ENCODE measurements at places on chromosomes 3 and 15.

GRCh38 chr3:28476194-28476593 is 127.6 kb upstream of the AZI2 start:
- peak; percentile 49 for DNase-seq

DNA sequence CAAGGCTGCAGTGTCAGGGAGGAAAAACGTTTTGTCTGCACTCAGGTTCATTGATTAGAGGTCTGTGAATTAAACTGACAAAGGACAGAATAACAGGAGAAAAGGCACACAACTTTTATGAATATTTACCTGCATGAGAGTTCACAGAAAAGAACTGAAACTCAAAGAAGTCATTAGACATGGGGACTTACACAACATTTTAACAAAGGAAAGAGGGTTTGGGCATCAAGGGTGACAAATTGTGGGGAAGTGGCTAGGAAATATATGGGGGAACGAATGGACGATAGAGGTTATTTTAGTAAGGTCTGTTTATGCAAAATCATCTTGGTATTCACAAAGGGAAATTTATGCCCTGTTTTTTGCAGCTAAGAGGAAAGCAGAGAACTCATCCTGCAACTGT is 65.6 kb upstream of the C15orf39 start:
- no peak for DNase-seq

GRCh38 chr15:40247406-40247971 is 8.6 kb downstream of the PAK6 start:
- no peak for DNase-seq

DNA sequence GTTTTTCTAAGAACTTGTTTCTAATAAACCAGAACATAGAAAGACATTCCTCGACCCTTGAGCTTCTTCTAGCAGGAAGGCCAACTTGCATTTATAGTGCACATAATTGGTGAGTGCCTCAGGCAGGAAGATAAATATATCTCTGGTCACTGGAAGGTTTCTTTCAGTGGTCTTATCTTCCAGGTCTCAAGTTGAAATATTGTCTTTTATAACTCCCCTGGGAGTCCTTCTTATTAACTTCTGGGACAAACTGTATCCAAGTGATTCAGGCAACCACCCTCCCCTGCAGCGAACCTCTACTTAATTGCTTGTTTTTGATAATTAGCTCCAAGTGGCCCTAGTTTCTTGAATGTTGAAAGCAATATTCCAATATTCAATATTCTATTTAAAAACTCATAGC is 346.8 kb upstream of the GOLIM4 start:
- DNase-seq: no peak

DNA sequence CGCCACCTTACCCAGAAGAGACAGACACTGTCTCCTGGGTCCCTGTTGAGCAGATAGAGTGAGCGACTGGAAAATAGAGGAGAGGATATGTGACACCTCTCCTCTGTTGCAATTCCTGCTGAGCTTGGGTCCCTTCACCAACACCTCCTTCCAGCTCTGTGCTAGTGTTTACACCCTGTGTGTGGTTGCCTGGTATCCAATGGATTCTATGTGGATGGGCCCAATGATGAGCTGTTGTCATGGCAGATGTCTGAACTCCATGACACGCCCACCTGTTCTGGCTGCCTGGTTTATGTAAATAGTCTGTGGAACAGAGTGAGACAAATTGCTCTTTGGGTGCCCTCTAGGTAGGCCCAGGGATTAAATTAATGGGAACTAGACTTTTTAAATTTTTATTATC is 23.7 kb downstream of the RBM5 start:
- DNase-seq: no peak

DNA sequence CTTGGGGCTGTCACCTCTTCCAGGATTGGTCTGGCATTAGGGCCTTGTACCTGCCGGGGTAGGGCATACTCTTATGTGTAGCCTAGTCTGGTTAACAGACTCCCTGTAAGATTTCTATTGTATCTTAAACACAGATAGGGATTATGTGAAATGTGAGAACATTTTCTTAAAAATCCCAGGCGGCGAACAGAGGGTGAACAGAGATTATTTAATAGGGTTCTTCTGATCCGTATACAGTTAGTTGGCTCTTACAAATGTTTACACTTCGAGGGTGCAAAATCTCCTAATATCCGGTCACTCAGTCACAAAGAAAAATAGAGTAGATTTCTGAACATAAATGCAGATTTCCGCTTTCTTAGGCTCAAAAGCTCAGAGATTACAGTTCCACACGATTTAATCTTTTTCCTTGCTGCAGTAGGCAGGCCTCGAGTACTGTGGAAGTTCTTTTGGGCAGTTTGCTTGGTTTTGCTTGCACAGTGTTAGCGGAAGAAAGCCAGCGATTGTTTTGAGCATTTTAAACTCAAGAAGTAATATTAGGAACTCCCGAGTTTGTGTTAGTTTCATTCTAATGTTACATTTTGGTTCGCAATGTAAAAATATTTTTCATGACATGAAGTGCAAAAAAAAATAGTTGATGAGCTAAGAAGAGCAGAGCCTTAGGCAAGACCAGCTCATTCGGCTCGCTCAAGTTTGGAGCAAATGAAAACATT is 993 bp downstream of the PLCL2 start:
- peak; percentile 27 for DNase-seq

- DNase-seq: no peak
These were observed 25.9 kb downstream of the LTF start for GRCh38 chr3:46438831-46439230.

DNA sequence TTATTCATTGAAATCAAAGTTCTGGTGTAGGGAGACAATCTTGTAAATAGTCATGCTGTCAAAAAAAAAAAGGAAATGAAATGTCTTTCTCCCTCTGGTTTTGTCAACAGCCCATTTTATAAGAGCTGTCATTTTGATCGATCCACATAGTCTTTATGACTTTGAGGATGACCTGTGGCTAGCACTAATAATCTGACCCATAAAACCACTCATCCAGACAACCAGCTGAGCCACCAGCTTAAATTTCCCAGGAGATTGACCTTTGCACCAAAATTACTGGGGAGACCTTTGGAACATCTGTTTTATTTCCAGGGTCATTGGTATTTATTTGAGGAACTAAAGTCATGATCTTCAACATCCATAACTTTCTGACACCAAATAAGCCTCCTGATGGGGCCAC is 98.5 kb upstream of the MME start:
- DNase-seq: no peak

GRCh38 chr3:146473726-146474125 is 4.4 kb upstream of the PLSCR2 start:
- no peak for DNase-seq

DNA sequence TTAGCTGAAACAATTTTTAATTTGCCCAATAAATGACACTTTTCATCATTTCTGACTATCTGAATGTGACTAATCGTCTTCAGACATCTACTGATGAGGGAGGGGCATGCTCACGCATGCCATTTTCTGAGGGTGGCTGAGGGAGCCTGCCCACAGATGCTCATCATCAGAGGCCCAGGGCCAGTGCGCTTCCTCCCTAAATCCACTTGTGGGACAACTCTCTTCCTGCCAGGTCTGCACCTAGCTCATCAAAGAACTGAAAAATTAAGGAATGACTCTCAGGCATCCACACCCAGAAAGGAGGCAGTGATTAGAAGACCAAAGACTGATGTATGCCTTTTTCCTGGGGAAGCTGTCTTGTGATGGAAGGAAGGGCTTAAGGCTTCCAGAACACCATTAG is 22.8 kb downstream of the RTP3 start:
- no peak for DNase-seq

DNA sequence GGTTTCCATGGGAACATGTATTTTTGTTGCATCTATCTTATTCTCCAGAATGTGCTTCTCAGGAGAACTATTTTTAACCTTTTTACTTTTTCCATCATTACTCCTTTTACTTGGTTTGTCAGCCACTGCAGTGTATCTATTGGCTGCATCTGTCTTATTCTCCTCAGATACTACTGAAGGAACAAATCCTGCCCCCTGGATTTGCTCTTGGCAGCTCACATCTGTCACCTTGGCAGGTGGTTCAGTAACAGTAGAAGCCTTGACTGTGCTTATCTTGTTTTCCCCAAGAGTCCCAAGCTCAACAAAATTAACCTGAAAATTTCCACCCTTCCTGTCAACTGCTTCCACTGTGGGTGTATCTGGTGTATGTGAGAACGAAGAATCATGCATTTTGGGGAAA is 106.0 kb downstream of the MAP4 start:
- DNase-seq: no peak

- DNase-seq: peak; percentile 9
These were observed 5.3 kb downstream of the ACVR2B start for GRCh38 chr3:38458796-38459498.

DNA sequence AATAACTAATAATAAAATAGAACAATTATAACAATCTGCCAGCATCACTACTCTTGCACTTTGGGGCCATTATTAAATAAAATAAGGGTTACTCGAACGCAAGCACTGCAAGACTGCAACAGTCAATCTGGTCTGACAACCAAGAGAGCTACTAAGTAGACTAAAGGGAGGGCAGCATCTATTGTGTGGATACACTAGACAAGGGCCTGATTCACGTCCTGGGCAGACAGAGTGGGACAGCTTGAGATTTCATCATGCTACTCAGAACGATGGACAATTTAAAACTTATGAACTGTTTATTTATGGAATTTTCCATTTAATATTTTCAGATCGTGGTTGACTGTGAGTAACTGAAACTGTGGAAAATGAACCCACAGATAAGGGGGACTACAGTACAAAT is 39.5 kb downstream of the TNIK start:
- no peak for DNase-seq

DNA sequence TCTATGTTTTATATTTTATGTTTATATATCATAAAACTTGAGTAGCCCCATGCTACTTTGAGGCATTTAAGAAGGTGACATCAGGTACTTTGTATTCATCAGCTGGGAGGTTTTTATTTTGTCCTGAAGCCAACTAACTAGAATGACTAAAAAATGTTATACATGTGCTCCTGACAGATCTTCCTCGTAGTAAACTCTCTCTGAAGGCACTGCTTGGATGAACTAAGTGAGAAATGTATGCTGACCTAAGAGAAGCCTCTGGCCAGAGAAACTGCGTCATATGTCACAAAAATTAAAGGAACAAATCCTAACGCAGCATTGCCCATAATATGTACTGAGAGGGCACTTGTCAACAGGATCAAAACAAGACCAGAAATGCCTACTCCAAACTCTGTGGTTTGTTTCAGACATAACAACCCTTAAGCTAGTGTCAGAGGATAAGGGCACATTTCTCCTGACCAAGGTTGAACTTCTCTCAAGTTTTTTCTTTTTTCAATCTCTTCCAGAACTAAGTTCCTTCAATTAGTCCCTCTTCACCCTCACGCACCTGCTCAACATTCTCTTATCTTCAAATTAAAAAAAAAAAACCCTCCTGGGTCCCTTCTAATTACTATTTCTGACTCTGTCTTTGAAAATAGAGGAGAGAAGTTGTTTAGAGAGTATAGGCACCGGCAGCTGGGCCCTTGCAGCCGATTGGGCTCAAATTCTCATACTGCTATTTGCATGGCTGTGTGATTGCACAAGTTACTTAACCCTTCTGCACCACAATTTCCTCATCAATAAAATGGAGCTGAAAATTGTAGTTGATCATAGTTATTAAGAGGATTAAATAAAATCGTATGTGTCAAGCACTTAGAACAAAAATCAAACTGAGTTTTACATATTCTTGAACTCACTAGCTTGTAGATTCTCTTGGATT is 159.0 kb downstream of the FRMD5 start:
- no peak for DNase-seq
